ENCODE measurements at places on chromosomes 2 and 18. TPM values are rescaled to one million over a fixed set of nuclear protein-coding genes. Genes with fewer than 3 reads are reported as not detected.

DNA sequence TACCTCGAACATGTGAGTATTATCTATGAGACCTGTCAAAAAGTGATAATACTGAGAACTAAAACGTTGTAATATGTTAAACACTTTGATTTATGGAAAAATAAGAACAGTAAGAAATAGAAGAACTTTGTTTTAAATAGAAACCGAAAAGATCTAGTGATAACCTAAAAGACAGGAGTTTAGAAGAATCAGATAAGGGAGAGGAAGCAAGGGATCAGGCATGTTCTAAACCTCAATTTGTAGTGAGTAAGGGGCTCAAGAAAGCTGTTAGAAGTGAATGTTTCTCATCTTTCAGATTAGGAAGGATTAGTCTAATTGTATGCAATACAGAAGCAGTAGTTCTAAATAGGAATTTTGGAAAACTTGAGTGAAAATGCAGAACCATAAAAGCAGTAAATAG is 168.7 kb upstream of the MYO3B start:
- no peak for DNase-seq

The GPC1 gene
- total RNA-seq, result 49.0 TPM

DNA sequence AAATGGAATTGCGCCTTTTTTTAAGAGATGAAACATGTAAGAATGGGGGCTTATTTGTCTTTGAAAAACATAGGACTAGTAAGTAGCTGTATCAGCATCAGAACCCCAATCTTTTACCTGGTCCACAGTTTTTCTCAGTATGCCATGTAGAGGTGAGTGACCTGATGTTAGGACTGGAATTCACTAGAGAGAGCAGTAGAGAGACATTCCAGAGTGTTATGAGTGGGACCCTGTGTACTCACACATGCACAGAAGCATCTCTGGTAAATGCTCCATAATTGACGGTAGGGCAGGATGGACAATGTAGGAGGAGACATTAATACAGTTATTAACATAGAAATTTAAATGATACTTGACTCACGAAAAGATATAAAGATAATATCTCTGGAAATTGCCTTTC is 1.4 kb upstream of the GALNT13 start:
- DNase-seq, result peak; percentile 23

GRCh38 chr2:228522276-228522675 is 340.8 kb upstream of the SPHKAP start:
- DNase-seq, result no peak

Measured in HT1080 (cell line).